Stimulated activated CD8-positive, alpha-beta memory T cell treated with anti-CD3 and anti-CD28 coated beads, Interleukin-4, amount 100 ng/mL, for 4 hours (primary cell): ENCODE measurements at places on chromosomes 5 and 9.

DNA sequence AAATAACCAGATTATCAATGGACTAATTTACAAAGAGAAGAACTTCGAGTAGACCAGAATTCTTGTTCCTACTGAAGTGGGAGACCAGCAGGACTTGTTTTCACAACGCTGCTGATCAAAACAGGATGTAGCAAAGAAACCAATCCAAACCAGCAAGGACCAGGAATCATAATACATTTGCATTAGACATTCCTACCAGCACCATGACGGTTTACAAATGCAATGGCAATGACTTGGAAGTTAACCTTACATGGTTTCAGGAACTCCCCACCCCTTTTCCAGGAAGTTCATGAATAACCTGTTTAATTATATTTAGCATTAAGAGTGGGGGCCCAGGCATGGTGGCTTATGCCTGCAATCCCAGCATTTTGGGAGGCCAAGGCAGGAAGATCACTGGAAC lies 100.0 kb downstream of the LPAR1 start:
- DNase-seq, result no peak

- DNase-seq, result no peak
Observed at GRCh38 chr5:176823869-176824412, 13.6 kb downstream of the UNC5A start.

DNA sequence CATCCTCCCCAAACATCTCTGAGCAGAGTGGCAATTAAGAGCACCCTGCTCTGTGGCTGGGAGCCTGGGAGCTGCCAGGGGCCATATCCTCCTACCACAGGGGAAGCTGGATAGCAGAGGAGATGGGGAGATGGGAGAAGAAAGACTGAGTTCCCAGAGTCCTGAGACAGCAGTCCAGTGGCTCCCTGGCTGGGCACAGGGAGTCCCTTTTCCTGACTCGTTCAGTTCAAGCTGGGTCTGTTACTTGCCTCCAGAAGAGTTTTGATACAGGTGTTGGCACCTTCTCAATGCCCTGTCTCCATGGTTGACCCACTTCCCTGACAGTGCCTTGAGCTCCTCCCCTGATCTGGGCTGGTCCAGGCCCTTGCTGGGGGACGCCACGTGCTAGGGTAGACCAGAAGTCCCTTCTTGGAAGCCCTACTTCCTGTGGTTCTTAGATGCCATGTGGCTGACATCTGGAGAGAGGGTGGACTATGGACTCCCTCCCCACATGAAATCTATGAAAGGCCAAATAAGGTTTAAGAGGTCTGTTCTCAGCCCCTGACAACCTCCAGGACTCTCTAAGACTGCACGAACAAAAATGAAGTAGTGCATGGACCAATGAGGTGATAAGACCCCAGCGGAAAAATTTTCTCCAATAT lies 166.2 kb downstream of the AUH start:
- DNase-seq, result no peak

DNA sequence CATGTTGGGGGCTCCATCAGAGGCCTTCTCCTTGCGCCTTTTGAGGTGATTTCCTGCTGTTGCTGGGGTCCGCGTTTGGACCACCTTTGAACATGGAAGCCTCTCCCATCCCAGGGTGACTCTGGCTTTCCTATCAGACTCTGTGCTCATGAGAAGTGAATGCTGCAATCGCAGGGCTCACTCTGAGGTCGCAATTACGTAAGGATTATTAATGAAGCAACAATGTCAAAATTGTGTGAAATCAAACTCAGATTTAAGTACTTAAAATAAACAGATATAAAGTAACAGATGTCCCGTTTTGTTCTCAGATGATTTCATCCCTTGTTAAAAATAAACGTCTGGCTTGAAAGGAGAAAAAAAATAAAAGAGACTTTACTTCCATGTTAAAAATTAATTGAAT lies 634.2 kb downstream of the BNC2 start:
- DNase-seq, result no peak

DNA sequence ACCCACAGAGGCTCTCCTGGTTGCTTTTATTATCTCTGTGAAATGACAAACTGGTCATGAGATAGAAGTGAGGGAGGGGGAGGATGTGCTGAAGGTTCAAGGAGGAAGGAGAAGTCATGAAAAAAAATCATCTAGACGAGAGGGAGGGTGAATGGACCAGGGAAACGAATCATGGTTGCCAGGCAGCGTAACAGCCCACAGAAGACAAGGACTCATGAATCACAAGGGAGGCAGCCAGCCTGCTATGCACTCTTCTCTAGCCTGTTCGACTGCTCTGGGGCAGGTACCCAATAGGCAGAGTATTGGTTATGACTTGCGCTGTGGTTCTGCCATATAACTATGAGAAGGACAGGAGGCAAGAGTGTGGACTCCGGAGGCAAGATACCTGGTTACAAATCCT lies 475.2 kb downstream of the CDK5RAP2 start:
- no peak for DNase-seq

DNA sequence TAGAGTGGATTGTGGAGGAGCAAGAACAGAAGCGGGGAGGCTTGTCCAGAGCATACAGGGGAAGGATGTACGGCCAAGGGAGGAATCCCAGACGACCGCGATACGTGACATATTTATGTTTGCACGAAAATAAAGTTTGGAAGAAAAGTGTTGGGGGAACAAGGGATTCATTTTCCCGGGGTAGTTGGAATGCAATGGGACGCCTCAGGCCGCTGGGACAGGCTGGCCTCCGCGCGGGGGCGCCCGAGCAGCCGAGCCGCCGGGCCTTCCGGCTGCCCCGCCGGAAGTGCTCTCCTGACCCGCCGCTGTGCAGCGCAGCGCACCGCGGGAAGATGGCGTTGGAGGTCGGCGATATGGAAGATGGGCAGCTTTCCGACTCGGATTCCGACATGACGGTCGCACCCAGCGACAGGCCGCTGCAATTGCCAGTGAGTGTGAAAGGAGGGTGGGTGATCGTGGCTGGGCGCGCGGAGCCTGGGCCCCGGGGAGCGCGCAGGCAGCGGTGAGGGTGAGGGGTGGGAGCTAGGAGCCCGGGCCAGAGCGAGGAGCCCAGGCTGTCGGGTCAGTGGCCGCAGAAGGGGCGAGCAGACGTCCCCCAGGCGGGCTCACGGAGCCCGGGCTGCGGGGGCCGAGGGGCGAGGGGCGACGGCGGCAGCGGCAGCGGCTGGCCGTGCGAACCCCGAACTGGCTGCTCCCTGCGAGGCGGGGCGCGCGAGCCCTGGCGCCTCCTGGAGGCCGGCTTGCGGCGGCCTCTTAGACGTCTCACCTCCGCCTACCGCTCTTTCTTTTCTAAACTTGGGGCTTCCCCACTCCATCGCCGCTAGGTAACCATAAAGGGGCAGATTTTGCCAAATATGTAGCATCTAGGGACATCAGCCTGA lies at the start of gene PHAX:
Gene PHAX, plus strand, starts transcription at position 317 of the 881 bp plus-strand sequence. Its CDS starts 16 bp downstream, at position 333.
- DNase-seq, result peak; percentile 48

DNA sequence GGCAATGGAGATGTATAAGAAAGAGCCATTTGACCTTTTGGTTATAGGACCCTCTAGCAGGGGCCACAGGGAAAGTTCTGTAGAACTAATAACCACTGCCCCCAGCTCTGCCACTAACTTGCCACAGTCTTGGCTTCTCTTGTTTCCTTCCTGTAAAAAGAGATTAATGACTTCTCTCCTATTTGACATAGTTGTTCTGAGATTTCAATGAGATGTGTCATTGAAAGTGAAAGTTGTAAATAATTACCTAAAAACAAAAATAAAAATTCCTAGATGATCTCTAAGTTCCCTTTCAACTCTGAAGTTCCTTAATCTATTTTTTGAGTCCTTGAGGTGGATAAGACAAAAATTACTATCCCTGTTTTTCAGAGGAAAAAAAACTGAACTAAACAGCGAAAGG lies 1.4 kb upstream of the KIF12 start:
- no peak for DNase-seq

- DNase-seq, result no peak
Observed at GRCh38 chr9:82949203-82949602, 113.7 kb downstream of the RASEF start.

DNA sequence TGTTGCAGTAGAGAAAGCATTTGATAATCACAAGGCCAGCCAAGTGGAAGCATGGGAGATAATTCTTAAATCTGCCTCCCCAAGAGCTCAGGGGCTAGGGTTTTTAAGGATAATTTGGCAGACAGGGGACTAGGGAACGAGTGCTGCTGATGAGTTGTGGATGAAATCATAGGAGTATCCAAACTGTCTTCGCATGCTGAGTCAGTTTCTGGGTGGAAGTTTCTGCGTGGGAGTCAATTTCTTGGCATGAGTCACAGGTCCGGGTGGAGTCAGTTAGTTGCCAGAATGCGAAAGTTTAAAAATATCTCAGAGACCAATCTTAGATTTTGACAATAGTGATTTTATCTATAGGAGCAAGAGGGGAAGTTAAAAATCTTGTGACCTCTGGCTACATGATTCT lies 112.6 kb downstream of the TMC1 start:
- DNase-seq, result no peak

DNA sequence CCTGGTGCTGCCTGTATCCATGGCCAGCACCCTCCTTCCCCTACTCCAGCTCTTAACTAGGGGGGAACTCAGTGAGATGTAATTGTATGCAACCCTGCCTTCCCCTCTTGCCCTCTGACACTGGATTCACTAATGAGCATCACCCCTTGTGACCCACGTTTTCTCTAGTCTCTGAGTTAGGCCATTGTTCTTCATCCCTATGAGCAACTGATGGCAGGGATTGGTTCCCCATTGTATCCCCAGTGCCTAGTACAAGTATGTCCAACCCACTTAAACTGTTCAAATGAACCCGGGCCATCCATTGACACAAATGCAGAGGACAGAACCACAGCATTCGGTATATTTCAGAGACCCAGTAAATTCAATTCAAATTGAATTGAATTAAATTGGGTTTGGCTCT lies 77.6 kb upstream of the ASTN2 start:
- DNase-seq, result no peak

DNA sequence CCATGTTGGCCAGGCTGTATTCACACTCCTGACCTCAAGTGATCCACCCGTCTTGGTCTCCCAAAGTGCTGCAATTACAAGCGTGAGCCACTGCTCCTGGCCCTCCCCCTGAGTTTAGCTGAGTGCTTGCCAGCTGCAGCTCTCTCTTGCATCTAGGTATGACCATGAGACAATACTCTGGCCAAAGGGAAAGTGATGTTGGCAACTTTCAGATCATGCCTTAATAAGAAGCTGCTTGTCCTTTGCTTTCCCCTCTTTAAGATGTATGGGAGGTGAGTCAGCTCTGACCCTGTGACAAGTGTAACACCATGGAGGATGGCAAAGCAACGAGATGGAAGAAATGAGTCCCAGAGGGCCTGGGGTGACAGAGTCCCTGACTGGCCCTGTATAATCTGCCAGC lies 18.7 kb upstream of the DCAF12 start:
- no peak for DNase-seq
